ENCODE measurements at places on chromosomes 6 and 20.

DNA sequence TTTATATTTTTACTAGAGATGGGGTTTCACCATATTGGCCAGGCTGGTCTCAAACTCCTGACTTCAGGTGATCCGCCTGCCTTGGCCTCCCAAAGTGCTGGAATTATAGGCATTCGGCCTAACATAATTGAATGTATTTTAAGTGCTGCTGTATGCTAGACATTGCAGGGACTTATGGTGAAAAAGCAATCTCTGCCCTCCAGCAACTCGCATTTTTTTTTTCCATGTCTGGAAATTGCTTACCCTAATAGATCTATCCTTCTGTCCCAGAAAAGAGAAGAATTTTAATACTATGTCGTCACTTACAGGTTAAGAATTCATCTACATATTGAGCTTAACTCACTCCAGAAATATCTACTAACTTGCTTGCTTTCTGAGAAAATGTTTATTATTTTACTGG is 10.4 kb downstream of the ITCH start:
- DNase-seq = no peak

DNA sequence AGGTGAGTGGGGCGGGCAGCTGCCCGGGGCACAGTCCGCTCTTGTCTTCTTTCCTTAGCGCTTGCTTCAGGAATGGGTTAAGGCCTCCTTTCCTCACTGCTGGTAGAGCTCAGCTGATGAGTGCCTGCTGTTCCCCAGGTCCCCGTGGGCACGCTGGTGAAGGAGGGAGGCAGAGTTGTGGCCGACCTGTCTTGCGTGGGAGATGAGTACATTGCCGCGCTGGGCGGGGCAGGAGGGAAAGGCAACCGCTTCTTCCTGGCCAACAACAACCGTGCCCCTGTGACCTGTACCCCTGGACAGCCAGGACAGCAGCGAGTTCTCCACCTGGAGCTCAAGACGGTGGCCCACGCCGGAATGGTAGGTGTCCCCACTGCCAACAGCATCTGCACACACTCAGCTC is 15.7 kb downstream of the MTG2 start:
- no peak for DNase-seq

- DNase-seq = no peak
Measured at GRCh38 chr6:94955156-94955555, 622.2 kb upstream of the MANEA start.

- no peak for DNase-seq
Measured at GRCh38 chr20:15642676-15643075, 930.6 kb downstream of the KIF16B start.

GRCh38 chr6:111828809-111829208 is 44.4 kb downstream of the FYN start:
- DNase-seq = no peak

DNA sequence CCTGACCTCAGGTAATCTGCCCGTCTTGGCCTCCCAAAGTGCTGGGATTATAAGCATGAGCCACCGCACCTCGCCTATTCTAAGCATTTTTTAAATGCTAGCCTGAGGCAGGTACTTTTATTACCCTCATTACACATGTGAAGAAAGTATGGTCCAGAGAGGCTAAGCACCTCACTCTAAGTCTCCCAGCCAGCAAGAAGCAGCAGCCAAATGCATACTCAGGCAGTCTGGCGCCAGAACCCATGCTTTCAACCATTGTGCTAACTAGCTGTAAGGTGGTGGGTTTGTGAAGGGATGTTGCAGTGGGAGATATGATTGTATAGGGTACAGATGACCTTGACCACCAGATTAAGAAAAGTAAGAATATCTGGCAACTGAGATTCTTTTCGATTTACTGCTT is 26.1 kb upstream of the RIPOR2 start:
- no peak for DNase-seq

GRCh38 chr6:99836471-99836870 is 157.6 kb downstream of the MCHR2 start:
- DNase-seq = no peak

- no peak for DNase-seq
Measured at GRCh38 chr20:56839786-56840185, 210.7 kb downstream of the TFAP2C start.

Measured in HEK293T (cell line).